ENCODE measurements at places on chromosomes 5 and 9.

DNA sequence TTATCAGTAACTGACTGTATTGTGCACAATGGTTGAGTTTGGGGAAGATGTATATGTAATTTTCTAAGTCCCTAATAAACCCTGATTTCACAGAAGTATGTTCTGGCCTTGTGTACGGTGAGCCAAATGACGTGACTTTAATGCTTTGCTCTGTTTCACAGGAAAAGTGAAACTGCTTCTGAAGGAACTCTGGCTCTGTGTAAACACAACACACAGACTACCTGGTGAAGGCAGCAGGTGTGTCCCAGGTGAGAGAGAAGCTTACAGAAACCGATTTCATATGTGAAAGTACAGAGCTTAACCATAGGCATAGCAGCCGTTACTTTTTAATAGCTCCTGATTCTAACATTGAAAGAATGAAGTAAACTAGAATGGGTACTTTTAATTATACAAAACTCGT, 31.9 kb downstream of the ICE1 start:
- no peak for DNase-seq

GRCh38 chr9:112226091-112226490, 51.0 kb upstream of the SUSD1 start:
- no peak for DNase-seq

DNA sequence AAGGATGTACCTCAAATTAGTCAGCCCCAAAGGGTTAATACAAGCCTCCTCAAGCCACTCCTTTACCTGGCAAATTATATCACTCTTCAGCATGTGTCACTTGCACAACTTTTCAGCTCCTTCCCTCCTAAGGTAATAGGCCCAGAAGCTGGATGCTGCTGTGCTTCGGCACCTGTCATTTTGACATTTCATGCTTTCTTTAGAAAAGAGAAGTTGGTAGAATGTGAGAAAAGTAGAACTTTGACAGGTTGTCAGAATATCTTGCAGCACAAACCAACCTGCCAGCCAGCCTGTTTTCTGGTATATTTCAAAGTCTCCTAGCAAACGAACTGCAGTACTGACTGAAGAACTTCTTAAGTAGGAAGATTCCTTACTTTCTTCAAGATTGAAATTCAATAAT, 2136.9 kb downstream of the MAT2B start:
- no peak for DNase-seq

DNA sequence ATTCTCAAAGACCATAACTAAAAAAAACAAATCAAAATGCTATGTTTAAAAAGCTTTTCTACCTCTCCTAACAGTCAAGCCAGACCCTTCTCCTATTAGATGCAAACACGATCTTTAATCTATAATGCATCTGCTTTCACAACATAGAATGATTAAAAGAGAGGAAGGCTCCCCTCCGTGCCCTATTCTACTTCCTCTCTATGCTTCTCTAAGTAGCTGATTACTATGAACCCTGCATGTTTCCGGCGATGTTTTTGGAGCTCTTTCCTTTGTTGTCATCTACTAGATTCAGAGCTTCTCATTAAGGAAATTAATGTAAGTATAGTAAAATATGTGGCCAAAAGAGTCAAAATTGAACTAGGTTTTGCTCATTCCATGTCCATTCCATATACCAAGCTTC, 29.2 kb upstream of the CEP120 start:
- DNase-seq, result no peak

DNA sequence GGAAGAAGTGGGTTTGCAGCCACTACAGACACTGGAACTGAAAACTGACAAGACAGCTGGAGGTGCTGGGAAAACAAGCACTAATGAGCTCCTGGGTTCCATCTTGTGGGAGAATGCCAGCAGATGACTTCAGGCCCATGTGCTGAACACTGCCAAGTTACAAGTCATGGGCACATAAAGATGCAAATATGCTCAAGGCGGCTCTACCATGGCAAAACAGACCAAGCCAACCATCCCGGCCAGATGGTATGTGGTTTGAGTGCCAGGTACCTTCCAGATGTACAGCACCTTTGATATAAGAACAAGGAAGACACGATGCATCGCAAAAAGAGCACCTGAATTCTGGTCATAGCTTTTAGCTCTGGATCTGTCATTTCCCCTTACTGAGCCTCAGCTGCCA, 19.9 kb downstream of the TNFSF8 start:
- DNase-seq, result peak; percentile 13

GRCh38 chr9:32382565-32383320, 1.7 kb upstream of the ACO1 start:
- peak; percentile 33 for DNase-seq

- DNase-seq, result no peak
Observed at GRCh38 chr9:86469476-86470250, 115.5 kb upstream of the TUT7 start.

- DNase-seq, result no peak
Observed at GRCh38 chr5:139954462-139954861, 88.6 kb downstream of the NRG2 start.

GRCh38 chr5:6553972-6554371, 78.9 kb downstream of the NSUN2 start:
- no peak for DNase-seq

GRCh38 chr9:135075234-135076142, 12.0 kb upstream of the OLFM1 start:
- no peak for DNase-seq

DNA sequence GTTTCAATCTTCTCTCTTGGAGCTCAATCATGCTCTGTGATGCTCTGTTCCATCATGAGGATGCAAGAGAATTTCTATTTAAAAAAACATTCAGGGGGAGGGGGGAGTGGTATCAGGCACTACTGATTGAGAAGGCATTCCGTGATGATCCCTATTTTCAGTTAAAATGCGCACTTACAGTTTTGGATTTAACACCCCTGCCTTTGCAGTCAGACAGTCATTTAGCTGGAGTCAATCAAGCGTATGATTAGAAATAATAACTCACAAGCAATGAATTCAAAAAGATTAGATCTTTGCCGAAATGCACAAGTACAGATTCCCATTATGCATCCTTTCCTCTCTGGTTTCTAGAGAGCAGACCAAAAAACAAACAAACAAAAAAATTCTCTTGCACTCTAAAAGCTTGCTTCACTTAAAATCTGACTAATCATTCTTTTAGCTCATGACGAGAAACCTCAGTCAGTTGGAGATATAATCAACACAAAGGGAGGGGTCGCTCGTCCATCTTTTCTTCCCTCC, 55.4 kb downstream of the EFNA5 start:
- no peak for DNase-seq

DNA sequence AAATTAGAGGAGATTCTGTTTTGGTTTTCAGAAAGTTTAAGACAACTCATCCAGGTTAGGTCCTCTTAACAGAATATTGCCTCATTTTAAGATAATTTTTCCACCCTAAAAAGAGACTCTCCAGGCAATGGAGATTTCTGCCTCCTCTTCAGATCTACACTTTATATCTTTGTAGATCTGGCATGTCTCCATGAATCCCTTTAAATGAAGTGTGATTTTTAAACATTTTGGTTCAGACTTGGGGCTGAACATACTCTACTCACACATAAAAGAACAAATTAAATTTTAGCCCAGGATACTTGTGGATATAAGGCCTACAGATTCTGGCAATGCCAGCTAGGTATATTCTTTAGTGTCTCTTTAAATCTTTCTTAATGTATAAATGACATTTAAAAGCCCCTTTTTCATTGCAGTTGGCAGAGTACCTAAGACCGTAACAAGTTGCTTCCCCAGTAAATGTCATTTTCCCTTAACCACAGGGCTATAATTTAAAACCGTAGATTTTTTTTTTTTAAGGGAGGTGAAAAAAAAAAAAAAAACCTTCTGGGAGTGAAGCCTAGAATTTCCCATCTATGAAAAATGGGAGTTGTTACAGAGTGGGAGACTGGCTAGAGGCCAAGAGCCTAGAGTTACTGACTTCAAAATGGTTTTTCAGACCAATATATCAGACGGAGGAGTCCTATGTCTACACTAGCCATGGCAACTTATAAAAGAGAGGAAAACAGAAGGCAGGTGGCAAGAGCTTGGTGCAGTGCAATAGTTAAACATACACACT, 207.8 kb upstream of the TARS1 start:
- no peak for DNase-seq

DNA sequence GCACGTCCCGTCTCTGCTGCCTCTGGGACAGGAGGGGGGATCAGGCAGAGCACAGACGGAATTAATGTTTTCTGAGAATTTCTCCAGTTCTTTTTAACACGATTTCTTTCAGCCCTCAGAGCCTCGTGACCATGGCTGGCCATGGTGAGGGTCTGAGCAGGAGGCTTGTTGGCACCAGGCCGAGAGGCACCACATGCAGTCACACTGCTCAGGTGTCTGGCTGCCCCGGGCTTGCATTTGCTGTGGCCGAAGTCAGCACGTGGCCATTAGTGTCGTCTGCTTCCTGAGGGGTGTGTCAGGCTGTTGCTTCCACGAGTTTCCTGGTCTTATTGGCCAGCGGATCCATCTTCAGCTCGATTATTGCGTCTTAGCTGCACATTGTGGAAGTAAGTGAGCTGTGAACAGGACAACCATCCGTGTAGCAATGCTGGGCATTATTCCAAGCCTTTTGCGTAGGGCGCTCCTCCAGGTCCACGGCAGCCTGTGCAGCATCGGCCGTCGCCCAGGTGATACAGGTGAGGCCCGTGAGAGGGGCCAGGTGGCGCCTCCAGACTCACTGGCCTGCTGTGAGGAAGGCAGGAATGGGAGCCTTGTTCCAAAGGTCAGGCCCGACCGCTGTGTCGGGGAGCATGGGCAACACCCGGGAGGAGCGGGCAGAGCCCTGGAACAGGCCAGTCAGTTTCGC, 114.2 kb upstream of the CACNA1B start:
- no peak for DNase-seq

DNA sequence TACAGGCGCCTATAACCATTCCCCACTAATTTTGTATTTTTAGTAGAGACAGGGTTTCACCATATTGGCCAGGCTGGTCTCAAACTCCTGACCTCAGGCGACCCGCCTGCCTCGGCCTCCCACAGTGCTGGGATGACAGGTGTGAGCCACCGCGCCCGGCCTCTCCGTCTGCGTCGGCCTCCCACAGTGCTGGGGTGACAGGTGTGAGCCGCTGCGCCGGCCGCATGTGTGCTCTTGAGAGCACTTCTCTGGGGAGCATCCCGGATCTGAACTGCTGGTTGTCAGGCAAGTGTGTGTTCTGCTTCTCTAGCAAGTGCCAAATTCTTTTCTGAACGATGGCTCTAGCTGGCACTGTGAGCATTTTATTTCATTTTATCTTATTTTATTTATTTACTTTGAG, 3.7 kb upstream of the ENTPD2 start:
- peak; percentile 68 for DNase-seq

- DNase-seq, result no peak
Observed at GRCh38 chr5:160657068-160657507, 194.9 kb downstream of the ATP10B start.

GRCh38 chr5:146339715-146340259, 1.1 kb downstream of the POU4F3 start:
- no peak for DNase-seq

- no peak for DNase-seq
Observed at GRCh38 chr5:143495821-143496275, 92.4 kb upstream of the NR3C1 start.

DNA sequence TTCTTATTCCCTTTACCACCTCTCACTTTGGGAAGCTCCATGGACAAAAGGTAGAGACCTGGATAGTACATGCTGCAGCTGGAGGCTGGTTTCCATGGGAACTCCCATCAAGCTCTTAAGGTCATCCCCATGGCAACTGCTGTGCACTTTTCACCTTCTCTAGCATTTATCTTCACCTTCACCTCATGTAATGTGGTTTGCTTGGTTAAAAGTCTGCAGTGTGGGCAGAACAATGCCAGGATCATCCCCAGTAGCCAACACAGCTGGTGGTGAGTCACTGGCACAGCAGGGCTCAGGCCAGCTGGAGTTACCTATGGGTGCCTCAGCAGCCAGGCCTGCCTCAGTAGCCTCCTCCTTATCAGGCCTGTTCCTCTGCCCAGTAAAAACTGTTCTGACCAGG, 210.5 kb downstream of the GRIA1 start:
- DNase-seq, result peak; percentile 92

GRCh38 chr9:110156902-110157301, 51.1 kb downstream of the C9orf152 start:
- DNase-seq, result no peak

GRCh38 chr5:116455061-116455460, 119.6 kb downstream of the SEMA6A start:
- no peak for DNase-seq

DNA sequence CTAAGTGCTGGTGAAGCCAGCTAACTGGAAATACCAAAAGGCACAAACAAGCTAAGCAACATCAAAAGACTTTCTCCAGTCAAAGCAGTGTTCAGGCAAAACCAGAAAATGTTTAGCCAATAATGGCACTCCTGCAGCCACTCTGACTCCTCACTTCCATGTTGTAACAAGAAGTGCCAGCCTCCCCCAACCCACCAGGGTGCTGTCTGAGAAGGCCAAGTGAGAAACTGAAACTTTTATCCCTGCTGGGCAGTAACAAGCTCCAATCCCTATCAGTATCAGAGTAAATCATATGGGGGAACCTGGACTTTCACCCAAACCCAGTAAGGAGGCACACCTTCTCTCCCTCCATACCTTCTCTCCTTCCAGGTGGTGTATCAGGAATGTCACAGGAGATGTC, 414.8 kb upstream of the NMUR2 start:
- DNase-seq, result no peak
